ENCODE measurements at places on chromosomes 4 and X. TPM values are rescaled to one million over a fixed set of nuclear protein-coding genes. Genes with fewer than 3 reads are reported as not detected.

The SHISA3 gene
- not detected for total RNA-seq

The GYPB gene
- total RNA-seq: not detected

The AR gene
- total RNA-seq: 0.25 TPM

The FGF13 gene
- not detected for total RNA-seq

The MAGEC2 gene
- not detected for total RNA-seq

The SMIM31 gene
- total RNA-seq: not detected

The TRIM61 gene
- total RNA-seq: 6.9 TPM

The TCEAL9 gene
- 13.2 TPM for total RNA-seq

The TMSB15A gene
- total RNA-seq: not detected

The N4BP2 gene
- 20.7 TPM for total RNA-seq

The FAM9B gene
- not detected for total RNA-seq

The DDIT4L gene
- not detected for total RNA-seq

Data from Karpas-422 (cell line).